ENCODE measurements at places on chromosomes 7 and 10.

DNA sequence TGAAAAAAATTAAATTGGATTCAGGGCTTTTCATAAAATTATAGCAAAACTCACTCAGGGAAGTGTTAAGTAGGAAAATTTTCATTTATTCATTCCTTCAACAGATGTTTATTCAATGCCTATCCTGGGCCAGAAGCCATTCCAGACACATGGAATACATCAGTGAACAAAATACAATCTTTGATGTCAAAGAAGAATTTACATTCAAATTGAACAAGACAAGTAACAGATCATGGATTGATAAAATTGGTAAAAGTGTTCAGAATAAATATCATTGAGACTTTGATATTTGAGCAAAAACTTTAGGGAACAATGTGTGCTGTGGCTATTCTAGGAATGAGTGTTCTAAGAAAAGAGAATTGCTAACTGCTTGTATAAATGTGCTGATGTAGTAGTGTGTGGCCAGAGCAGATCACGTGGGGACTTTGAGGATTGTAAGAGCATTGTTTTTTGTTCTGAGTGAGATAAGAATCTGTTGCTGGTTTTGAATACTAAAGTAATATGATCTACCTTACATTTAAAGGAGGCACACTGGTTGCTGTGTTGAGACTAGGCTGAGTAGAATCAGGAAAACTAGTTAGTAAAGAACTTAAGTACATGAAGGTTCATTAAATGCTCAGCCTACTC lies 957.2 kb downstream of the PCDH15 start:
- no peak for DNase-seq

DNA sequence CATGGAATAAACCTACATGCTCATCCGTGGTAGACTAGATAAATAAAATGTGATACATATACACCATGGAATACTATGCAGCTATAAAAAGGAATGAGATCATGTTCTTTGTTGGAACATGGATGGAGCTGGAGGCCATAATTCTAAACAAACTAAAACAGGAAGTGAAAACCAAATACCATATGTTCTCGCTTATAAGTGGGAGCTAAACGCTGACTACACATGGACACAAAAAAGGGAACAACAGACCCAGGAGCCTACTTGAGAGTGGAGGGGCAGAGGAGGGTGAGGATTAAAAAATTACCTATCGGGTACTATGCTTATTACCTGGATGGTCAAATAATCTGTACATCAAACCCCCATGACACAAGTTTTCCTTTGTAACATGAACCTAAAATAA lies 68.7 kb upstream of the SEC61G start:
- no peak for DNase-seq

GRCh38 chr10:105073999-105074398 lies 432.9 kb downstream of the SORCS3 start:
- no peak for DNase-seq

DNA sequence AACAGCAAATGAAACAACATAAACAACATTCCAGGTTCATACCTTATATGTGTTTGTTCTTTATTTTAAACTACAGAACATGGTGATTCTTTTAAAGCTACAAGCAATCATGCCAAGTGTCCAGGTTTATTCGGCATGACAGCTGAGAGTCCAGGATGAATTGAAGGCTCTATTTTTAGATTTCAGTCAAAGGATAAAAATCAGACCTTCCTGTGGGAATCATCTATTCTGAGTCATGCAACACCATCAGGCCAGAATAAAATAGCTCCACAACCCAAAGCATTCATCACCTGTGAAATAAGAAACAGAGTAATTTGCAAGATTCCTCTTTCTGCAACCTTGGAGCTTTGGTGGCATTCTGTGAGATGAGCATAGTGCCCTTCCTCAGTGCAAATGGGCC lies 292.4 kb upstream of the MYO3A start:
- no peak for DNase-seq

- DNase-seq = no peak
Observed at GRCh38 chr10:73858013-73858708, 16.2 kb downstream of the CAMK2G start.

GRCh38 chr10:110456046-110456445 lies 41.7 kb upstream of the DUSP5 start:
- DNase-seq = no peak

- DNase-seq = peak; percentile 95
Observed at GRCh38 chr10:30392564-30392990, 41.4 kb upstream of the MAP3K8 start.
